WTC11 (cell line): ENCODE measurements at places on chromosomes 1 and 21.

DNA sequence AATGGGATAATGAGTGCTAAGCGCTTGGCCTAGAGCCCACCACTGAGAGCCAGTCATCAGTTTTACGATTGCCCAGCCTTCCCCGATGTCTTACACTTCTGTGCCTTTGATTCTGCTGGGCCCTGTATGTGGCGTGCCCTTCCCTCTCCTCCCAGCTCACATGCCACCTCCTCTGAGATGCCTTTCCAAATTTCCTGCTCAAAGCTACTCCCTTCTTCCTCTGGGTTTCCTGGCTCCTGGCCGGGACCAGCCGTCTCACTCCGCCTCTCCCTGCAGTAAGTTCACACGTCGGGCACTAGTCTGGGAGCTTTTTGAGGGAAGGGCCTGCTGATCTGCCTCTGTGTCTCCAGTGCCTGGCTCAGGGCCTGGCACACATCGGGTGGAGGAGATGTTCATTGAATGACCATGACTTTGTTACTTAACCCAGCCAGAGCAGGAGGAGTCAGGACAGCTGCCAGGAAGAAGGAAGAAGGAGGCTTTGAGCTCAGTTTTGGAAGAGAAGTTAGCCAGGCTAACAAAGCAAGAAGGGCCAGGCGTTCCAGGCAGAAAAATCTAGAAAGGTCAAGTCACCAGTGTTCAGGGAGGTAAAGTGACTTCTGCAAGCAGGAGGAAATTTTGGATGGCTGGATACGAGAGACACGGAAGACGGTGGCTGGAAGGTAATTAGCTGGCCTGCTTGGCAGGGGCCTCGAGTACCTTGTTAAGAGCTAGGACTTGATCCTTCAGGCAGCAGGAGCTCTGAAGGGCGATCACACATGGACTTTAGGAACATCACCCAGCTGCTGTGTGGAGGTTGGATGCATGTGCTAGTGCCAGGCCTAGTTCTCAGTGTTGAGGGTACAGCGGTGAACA lies 63.6 kb downstream of the EPHB2 start:
- DNase-seq = no peak

GRCh38 chr1:34166625-34167361 lies 1.8 kb upstream of the CSMD2 start:
- peak; percentile 80 for DNase-seq

GRCh38 chr1:113675302-113675701 lies 84.0 kb downstream of the PHTF1 start:
- no peak for DNase-seq

GRCh38 chr1:36787312-36787913 lies 246.9 kb downstream of the GRIK3 start:
- DNase-seq = no peak

DNA sequence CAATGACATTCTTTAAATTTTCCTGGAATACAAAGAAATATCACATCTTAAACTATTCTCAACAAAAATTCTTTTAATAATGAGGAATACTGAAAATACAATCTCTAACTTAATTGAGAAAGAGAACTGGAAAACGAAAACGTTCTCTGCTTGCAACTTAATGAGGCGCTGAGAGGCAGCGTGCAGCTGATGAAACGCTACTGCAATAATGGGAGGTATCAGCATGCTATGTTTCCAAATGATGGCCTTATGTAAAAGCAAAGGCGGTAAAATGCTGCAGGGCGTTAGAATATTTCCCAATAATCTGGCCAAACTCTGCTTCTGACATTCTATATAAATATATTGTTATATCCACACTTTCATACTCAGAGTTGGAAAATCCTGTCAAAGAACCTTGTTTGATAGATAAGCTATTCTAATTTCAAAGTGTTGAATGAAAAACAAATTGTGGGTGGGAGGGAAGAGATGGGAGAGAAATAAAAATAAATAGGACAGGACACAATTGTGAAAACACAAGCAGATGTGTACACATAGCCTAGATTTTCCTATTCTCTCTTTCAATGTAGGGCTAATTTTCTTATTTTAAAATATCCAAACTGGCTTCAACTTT lies 70.9 kb downstream of the APP start:
- no peak for DNase-seq

GRCh38 chr1:8722366-8722765 lies 95.1 kb downstream of the RERE start:
- no peak for DNase-seq

GRCh38 chr1:45796946-45797345 lies 6.5 kb upstream of the MAST2 start:
- no peak for DNase-seq

GRCh38 chr1:57327946-57328345 lies 95.9 kb downstream of the DAB1 start:
- DNase-seq = no peak

DNA sequence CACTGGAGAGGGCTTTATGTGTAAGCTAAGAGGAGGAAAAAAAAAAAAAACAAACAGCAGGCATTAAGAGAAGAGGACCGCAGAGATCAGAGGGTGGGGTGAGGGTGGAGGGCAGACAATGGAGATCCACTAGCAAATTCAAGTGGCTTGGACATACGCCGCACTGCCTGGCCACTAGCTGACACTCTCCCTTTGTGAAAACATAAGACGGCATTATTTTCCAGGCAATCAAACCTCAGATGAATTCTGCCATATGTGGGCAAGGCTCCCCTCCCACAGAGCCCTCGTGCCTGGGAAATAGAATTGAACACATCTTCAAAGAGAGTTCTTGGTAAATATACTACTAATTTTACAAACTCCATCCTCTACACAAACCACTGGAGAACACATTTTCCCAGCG lies 53.6 kb downstream of the ERG start:
- no peak for DNase-seq

GRCh38 chr1:1304331-1305299 lies 3.1 kb downstream of the ACAP3 start:
- peak; percentile 61 for DNase-seq

- DNase-seq = no peak
Observed at GRCh38 chr1:113118266-113118665, 45.3 kb downstream of the LRIG2 start.

DNA sequence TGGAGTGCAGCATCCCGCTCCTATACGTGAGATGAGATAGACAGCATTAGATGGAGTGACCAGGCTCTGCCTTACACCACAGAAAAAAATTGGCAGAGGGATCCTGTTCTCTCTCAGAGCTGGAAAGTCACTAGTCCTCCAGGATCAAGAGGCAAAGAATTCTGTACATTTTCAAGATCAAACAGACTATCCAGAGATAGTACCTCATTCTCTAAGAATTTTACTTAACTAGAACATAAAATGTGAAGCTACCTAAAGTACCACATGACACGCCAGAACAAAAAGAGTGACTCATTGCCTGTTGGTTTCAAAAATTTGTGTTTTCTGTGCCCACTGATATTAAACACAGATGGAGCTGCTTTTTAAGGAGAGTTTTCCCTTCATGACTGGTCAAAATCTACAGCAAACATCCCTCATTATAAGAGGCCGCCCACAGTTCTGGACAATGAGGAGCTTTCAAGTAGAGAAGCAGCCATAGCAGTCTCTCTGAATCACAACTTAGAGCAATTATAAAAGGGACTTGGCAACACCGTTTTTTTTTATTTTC lies 32.3 kb downstream of the CD160 start:
- DNase-seq = no peak

DNA sequence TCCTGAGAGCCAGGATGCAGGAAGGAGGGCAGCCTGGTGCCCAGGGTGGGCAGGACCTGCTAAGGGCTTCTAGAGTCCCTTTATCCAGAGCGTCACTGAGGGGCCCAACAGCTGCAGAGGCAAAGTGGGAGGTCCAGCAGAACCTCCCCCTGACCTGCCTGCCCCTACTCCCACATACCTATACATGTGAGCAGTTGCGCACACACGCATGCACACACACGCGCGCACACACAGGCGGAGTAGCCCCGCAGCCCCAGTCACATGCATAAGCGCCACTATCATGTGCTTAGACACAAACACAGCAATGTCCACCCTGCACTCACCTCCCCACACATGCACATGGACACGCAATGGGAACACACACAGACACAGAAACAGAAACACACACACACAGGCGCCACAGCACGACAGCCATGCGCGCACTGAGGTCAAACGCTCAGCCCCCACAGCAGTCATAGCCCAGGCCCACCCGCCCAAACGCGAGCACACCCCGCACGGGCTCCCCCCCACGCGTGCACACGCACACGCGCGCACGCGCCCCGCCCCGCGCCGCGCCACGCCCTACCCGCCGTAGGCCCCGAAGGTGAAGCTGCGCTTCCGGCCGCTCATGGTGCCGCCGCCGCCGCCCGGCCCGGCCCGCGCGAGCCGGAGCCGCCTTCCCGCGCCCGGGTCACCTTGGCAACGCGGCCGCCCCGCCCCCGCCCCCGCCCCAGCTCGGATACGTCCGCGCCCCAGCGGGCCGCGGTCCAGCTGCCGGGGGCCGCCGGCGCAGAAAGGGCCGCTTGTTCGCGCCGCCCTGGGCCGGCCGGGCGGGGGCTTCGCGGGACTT lies 17.7 kb downstream of the RAP1GAP start:
- peak; percentile 59 for DNase-seq
